KBM-7 (cell line): ENCODE measurements at places on chromosomes 11 and 22.

GRCh38 chr22:42661985-42662831 is 13.0 kb upstream of the CYB5R3 start:
- peak; percentile 82 for DNase-seq

DNA sequence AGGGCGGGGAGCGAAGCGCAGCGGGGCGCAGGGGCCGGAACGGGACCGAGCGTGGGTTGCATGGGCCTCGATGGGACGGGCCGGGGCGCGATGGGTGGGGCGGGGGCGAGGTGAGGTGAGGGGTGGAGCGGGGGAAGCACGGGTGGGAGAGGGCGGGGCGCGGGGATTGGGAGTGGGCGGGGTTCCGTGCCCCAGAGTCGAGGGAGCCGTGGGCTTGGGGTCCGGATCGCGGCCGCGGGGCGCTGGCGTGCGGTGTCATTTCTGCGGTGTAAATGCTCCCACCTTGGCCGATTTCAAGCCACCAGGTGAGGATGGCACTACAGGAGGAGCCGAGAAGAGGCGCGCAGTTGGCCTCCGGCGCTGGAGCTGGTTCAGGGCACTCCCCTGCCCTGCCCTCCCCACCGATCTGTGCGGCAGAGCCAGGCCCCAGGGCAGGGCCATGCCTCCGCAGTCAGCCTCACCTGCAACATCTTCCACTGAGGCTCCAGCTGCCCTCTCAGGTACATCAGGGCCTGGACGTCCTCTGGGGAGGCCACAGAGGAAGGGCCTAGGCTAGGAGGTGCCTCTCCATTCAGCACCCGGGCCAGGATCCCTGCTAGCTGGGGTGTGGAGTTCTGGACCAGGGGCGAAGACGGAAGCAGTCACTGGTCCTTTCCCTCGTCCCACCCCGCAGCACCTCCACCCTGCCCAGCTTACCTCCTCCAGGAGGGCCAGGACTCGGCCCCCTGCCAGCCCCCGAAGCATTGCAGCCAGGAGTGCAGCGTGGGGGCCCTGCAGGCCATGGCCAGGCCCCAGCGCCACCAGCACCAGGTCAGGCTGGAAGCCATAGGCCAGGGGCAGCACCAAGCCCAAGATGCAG is 620 bp upstream of the TUBGCP6 start:
- no peak for DNase-seq

DNA sequence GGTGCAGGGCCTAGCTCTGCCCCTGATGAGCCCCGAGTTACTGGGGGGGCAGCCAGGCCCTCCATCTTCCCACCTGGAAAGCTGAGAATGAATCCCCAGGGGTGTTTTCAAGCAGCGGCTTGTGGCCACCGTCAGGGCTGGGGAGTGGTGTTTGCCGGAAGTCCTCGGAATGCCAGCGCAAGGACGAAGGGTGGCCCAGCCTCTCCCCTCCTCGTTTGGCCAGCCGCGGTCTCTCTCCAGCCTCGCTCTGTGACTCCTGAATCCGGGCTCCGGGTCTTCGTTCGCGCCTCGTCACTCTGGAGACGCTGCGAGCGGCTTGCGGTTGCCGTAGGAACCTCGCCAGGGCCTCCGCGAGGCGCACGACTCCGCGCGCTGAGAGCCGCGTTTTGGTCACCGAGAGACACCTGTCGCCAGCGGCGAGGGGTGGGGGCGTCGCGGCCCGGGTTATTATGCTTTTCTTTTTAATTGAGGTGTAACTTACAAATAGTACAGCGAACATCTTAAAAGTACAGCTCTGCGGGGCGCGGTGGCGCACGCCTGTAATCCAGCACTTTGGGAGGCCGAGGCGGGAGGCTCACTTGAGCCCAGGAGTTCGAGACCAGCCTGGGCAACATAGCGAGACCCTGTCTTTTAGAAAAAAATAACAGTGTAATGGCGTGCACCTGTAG is 6.3 kb upstream of the KDELR3 start:
- DNase-seq, result peak; percentile 84

GRCh38 chr11:116648247-116649174 is 124.3 kb downstream of the BUD13 start:
- DNase-seq, result no peak

GRCh38 chr11:75233754-75234172 is 6.8 kb upstream of the TPBGL start:
- DNase-seq, result peak; percentile 65

DNA sequence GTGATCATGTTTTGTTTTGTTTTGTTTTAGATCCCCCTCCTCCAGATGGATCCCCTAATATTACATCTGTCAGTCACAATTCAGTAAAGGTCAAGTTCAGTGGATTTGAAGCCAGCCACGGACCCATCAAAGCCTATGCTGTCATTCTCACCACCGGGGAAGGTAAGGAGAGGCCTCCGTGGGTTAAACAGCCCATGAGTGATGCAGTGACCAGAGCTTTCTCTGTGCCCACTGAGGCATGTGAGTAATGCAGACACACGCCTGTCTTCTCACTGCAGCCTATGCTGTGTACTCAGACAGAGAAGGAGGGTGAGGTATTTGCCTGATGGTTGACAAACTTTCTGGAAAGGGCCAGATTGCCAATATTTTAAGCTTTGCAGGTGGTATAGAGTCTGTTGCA is 73.7 kb upstream of the OR4B1 start:
- DNase-seq, result no peak

DNA sequence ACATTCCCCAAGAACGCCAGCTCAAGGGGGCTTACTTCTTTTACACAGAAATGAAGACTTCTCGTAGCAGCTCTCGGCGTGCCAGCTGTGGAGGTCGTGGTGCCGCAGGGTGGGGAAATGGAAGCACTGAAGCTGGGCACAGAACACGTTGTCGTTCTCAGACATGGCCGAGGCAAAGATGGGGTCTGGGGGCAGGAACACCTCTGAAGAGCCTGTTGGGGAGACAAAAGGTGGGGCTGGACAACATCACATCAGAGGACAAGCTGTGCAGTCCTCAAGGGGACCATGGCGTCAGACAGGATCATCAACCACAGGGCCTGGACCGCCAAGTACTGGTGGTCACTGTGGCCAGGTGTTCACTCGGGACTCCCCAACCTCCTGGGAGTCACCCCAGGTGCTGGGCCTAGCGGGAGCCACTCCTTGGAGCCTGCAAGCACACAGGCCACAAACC is 65.2 kb downstream of the DGCR2 start:
- no peak for DNase-seq

DNA sequence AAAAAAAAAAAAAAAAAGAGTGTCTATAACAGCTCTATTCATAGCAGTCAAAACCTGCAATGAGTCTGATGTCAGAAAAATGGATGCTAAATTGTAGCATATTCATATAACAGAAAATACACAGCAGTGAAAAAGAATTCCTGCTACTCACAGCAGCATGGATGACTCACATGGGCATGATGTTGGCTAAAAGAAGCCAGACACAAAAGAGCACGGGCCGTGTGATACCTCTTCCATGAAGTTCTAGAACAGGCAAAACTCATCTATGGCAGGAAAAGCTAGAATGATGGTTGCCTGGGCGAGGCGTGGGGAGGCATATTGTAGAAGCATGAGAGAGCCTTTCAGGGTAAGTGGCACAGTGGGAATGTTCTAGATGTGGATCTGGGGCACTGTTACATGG is 18.9 kb downstream of the PLAAT3 start:
- no peak for DNase-seq
